ENCODE measurements at places on chromosomes 16 and 17.

DNA sequence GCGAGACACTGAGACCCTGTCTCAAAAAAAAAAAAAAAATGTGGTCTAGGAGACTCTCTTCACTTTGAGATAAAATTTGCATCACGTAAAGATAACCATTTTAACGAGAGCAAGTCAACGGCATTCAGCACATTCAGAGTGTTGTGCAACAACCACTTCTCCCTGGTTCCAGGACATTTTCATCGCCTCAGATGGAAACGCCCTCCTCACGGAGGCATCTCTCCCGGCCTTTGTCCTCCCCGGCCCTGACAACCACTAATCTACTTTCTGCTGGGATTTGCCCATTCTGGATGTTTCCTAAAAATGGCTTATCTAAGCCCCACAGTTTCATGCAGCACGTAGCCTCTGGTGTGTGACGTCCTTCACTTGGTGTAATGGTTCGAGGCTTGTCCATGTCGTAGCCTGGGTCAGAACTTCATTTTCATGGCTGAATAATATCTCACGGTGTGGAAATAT is 6.4 kb upstream of the NPRL3 start:
- no peak for DNase-seq

DNA sequence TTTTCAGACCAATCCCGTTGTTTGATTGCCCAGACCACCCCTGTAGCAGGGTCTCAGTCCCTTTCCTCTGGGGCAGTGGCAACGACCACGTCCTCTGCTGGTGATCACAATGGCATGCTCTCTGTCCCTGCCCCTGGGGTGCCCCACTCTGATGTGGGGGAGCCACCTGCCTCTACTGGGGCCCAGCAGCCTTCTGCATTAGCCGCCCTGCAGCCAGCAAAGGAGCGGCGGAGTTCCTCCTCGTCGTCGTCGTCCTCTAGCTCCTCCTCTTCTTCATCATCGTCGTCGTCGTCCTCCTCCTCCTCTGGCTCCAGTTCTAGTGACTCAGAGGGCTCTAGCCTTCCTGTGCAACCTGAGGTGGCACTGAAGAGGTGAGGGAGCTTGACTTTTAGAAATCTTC is 9.2 kb downstream of the ELOB start:
- no peak for DNase-seq

- DNase-seq = no peak
Measured at GRCh38 chr17:35811759-35812158, 2.5 kb downstream of the TAF15 start.

GRCh38 chr17:3969963-3970362 is 5.7 kb upstream of the ATP2A3 start:
- DNase-seq = no peak

GRCh38 chr16:86667035-86667434 is 88.7 kb downstream of the FOXL1 start:
- no peak for DNase-seq

Measured in stimulated activated CD4-positive, alpha-beta T cell treated with anti-CD3 and anti-CD28 coated beads, Interleukin-15, amount 100 ng/mL, for 24 hours (primary cell).